ENCODE measurements at places on chromosomes 13 and 19.

- no peak for DNase-seq
Observed at GRCh38 chr19:18144906-18145305, 8.1 kb upstream of the PIK3R2 start.

GRCh38 chr19:41531438-41532311 is 44.3 kb upstream of the CEACAM21 start:
- DNase-seq, result peak; percentile 43

DNA sequence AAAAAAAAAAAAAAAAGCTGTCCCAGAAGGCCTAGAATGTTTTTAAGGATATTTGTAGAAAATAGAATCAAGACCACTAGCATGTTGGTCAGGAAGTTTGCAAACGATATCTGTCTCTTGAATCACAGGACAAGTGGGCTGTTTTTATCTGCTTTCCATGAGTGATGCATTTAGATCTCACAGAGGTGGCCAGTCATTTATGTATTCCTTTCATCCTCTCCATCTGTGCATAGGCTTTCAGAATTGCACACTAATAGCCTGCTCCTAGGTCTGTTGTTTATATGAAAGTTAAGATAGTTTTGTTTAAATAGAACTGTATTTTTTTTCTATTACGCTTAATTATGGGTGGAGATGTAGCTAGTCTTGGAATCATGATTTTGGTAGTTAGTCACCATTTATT is 289.5 kb downstream of the SHISA2 start:
- no peak for DNase-seq

DNA sequence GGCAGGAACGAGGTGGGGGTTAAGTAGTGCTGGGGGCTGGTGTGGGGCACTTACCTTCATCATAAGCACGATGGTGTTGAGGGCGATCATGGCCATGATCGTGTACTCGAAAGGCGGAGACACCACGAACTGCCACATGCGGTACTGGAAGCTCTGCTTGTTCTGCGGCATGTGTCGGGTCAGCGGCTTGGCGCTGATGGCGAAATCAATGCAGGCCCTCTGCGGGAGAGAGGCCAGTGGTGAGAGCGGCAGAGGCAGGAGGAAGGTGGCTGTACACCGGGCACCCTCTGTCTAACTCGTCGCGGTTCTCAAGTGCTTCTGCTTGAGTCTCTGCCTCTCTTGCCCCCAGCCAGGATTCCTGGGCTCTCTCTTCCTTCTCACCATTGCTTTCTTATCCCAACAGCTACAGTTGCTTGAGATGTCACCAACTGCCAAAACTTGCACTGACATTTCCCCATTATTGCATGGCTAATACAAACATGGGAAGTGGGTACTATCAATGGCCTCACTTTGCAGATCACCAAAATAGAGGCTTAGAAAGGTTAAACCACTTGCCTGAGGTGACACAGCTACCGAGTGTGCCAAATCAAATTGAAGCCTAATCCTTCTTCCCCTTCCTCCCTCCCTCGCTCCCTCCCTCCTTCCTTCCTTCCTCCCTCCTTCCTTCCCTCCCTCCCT is 105.0 kb downstream of the IER2 start:
- DNase-seq, result no peak

DNA sequence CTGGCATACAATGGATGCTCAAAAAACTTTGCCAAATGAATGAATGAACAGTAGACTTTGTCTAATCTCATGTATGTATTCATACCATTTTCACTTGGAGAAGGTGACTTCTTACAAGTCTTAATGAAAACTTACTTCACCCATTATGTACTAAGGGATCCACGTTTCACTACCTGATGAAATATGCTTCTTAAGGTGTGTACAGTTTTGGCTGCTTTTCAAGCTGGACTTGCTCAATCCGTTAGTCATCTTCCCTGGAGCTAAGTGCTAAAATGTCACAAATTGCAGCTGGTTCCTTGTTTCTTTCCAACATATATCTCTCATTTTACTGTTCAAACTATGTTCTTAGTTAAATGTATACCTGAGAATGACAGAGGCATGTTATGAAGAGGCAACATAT is 4.2 kb upstream of the CCNA1 start:
- DNase-seq, result no peak

GRCh38 chr19:56124578-56124977 is 3.5 kb upstream of the ZNF787 start:
- DNase-seq, result no peak

- DNase-seq, result no peak
Observed at GRCh38 chr19:44072543-44073401, 813 bp downstream of the ZNF284 start.

DNA sequence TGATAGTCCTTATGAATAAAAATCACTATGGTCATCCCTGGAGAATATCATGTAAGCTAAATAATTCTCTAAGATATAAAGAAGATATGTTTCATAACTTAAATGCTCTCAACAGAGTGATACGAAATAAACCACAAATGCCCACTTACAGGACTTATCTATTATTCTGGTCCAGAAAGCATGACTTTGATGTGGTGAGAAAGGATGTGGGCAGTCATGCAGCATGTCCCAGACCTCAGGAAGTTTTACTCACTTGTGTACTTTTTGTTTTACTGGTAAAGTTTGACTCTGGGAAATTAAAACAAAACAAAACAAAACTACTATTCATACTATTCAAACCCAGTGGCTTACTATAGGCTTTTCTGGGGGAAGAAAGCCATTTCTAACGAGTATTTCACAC is 483.2 kb upstream of the SLITRK6 start:
- DNase-seq, result no peak

DNA sequence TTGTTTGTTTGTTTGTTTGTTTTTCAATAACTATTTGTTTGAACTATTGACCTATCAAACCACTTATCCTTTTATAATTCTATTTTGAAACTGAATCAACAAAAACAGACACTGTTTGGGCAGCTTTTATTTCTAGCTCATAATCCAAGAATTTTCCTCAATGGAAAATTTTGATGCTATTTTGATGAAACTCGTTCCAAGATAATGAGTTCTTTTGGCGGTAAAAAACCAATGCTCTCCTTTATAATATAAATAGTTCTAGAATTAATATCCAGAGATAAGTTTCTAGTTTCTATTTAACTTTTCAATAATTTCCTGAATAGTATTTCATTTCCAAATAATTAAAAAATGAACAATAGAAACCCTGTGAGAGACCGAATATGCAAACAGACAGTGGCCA is 146.5 kb upstream of the EDNRB start:
- no peak for DNase-seq

DNA sequence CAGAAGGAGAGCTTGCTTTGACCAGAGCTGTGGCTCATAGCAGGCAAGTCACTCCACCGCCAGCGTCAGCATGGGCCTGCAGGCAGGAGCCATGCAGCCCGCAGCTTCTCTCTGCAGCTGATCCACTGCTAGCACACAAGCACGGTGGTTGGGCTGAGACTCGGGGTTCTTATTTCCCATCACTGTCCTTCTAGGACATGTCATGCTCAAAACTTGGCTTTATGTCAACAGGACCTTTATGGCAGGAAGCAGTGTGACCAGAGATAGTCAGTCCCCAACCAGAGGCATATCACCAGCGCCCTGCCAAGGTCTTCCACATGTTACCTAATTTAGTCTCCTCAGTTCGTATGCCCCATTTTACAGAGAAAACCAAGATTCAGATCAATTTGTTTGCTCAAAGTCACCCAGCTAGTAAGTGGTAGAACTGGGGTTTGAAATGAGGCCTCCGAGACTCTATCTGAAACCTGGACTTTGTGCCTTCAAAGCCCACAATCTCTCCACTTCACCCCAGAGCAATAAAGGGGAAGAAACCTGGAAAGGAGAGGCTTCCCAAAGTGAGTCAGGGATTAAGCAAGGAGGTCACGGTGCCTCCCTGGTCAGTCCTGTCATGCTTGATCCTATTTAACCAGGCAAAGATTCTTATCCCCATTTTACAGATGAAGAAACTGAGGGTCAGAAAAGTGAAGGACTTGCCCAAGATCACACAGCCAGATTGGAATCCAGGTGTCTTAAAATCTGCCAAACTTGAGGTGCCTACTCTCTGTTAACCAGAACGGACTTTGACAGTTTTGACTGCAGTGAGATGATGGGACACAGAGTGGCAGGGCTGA is 5.1 kb downstream of the TMEM272 start:
- no peak for DNase-seq

- no peak for DNase-seq
Observed at GRCh38 chr19:29268721-29269393, 55.9 kb upstream of the UQCRFS1 start.

DNA sequence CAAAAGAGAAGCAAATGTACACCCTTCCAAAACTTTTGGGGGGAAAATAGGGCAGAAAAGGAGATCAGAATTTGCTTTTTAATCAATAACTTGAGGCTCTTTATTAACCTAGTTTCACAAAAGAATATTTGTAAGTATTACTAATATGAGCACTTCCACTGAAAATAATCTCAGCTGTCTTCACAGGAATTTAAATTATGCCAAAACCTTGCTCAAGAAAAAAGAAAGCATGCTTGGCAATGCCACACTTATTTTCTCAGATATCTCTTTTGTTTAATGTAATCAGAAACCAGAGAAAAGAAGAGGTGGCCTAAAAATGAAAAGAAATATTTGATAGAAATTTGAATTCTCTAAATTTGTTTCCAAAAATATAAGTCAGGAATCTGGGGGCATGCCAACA is 234.9 kb upstream of the GPC6 start:
- no peak for DNase-seq

GRCh38 chr13:35763060-35763781 is 286.7 kb upstream of the MAB21L1 start:
- DNase-seq, result no peak

GRCh38 chr19:14556662-14557188 is 15.1 kb downstream of the NDUFB7 start:
- DNase-seq, result peak; percentile 51

- DNase-seq, result no peak
Observed at GRCh38 chr19:4326837-4327251, 11.8 kb downstream of the STAP2 start.

DNA sequence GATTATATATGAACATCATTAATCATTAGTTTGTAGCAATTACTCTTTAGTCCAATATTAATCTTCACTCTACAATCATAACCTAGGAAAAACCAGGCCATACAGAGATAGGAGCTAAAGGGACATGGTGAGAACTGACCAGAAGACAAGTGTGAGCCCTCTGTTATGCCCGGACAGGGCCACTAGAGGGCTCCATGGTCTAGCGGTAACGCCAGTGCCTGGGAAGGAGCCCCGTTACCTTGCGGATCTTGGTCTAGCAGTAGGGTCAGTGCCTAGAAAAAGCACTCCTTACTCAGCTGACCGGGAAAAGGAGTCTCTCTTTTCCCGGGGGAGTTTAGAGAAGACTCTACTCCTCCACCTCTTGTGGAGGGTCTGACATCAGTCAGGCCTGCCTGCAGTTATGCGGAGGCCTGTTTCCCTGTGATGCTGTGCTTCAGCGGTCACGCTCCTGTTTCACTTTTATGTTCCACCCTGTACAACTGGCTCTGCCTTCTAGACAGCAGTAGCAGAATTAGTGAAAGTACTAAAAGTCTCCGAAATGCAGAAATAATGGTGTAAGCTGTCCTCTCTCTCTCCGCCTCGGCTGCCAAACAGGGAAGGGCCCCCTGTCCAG is 13.8 kb downstream of the OR7D4 start:
- DNase-seq, result peak; percentile 33

GRCh38 chr13:96221471-96221870 is 131.6 kb downstream of the HS6ST3 start:
- DNase-seq, result no peak

- DNase-seq, result peak; percentile 86
Observed at GRCh38 chr19:58326914-58327726, at the start of gene ZSCAN22. TSS of gene ZSCAN22 (plus strand) at chr19:58326994. CDS start at chr19:58334803, 7,809 bp downstream.

DNA sequence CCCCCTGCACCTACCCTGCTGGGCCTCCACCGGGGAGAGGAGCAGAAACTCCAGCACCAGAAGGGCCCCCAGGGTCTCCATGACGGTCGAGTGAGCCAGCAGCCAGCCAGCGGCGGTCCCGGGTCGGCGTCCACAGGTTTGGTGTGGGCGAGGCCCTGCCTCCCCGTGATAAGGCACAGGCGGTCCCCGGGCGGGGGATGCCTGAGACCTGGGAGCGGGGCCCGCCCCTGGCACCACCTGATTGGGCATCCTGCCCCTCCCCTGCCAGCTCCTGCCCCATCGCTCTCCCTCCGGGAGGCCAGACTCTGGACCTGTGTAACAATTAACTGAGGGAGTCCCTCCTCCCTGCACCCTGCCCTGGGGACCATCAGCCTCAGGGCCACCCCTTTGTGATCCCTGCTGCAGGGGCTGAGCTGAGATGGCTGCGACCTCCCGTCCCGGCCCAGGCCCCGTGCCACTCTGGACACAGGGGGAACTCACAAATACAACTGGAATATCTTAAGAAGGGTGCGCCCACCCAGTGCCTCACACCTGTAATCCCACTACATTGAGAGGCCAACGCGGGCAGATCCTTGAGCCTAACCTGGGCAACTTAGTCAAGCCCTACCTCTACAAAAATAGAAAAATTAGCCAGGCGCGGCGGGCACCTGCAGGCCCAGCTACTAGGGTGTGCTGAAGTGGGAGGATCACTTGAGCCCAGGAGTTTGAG is at the start of gene SMIM24:
SMIM24 (minus strand) TSS at position 143 of the 709 bp plus-strand sequence; CDS start at position 81, 62 bp downstream.
- no peak for DNase-seq

DNA sequence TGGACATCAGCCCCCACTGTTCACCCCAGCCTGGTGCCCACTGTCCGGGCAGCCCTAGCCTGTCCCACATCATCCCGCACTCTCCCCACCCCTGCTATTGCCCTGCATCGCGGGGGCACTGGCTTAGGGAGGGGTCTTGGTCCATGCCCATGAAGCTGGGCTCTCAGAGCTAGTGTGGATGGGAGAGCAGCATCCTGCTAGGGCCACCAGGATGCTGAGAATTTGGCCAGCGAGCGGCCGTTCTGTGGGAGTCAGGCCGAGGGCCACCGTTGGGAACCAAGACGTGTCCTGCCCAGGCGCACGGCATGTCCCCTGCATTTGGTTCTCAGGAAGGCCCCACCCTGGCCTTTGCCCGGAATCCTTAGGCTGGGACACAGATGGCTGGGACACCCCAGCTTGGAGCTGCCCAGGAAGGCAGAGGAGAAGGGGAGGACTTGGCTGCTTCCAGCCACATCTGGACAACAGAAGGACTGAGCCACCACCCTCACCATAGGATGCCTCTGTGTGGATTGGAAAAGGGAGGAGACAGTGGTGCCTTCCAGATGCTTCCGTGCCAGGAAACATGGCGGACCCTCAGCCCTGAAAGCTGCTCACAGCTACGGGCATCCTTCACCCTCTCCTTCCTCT is 14.6 kb downstream of the ADGRE5 start:
- DNase-seq, result no peak

GRCh38 chr13:46100191-46100815 is 4.5 kb downstream of the CPB2 start:
- DNase-seq, result no peak

GRCh38 chr13:109271555-109272541 is 514.5 kb downstream of the IRS2 start:
- DNase-seq, result no peak

DNA sequence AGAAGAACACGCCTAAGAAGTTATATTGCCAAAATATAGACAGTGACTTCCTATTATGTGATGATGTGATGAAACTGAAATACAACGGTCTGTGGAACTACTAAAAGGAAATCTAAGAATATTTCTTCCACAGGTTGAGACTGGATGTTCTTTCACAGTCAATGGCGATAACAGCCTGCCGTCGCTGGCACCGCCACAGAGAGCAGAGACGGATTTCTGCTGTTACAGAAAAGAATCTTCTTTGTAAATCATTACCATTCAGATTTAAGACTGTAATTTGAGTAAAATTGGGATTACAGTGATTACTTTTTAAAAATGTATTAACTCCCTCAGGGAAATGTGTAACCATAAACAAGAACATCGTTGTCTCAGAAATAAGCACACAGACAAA is 100.8 kb downstream of the TUBGCP3 start:
- no peak for DNase-seq

GRCh38 chr13:42247883-42248282 is 24.1 kb upstream of the AKAP11 start:
- DNase-seq, result no peak

- DNase-seq, result no peak
Observed at GRCh38 chr13:26372747-26373146, 118.8 kb downstream of the CDK8 start.
